ENCODE measurements at places on chromosomes 5 and 9.

- no peak for DNase-seq
Observed at GRCh38 chr9:35482071-35482470, 7.8 kb upstream of the RUSC2 start.

DNA sequence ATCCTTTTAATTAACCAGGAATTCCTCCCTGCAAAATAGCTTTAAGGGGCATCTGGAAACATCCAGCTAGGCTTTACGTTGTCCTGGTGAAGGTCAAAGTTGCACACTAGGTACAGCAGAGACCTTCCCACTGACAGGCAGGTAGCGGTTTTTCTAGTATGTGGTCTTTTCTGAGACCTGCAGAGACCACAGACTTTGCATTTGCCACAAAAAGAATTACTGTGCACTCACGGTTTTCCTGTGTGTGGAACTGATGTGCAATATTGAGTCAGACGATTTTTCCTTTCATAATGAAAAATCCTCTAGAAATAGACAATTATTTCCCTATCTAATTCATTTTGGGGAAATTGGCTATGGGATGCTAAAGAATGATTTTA is 417.0 kb upstream of the ADAMTSL1 start:
- DNase-seq, result no peak

DNA sequence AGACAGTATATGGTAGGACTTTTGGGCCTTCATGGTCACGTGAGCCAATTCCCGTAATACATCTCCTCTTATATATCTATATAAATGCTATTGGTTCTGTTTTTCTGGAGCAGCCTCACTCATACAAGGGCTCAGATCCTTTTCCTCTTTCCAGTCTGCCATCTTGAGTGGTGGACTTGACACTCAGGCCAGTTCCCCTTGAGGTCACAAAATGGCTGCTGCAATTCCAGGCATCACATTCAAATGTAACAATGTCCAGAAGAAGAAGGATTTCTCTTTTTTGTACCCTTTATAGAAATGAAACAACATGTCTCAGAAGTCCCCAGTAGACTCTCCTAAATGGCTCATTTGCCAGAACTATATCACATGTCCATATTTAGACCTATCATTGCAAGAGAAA is 4.5 kb downstream of the GPR150 start:
- DNase-seq, result no peak

GRCh38 chr5:91243852-91244251 is 139.3 kb downstream of the ARRDC3 start:
- no peak for DNase-seq

- no peak for DNase-seq
Observed at GRCh38 chr5:27705661-27706060, 667.3 kb upstream of the CDH9 start.

DNA sequence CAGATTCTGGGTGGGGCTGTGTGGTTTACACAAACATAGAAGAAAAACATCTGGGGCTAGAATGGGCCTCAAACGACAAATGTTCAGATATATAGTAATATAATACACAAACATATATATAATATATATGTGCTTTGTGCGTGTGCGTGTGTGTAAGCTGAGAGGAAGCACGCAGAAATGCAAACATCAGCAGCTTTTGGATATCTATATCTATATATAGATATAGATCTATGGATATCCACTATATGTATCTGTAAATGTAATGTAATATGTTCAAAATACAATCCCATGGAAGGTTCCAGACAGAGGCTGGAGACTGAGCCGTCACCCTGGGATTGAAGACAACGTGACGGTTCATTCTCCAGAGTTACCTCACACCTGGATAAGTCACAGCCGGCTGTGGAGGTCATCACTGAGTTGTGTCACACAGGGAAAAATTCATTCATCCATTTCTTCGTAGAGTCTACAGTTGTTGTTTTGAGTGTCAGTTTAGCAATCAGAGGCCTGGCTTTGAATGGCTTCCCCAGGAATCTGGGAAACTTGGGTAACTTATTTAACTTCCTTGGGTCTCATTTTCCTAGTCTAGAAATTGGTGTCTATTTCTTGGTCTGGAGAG is 123.0 kb upstream of the CPEB4 start:
- DNase-seq, result no peak

DNA sequence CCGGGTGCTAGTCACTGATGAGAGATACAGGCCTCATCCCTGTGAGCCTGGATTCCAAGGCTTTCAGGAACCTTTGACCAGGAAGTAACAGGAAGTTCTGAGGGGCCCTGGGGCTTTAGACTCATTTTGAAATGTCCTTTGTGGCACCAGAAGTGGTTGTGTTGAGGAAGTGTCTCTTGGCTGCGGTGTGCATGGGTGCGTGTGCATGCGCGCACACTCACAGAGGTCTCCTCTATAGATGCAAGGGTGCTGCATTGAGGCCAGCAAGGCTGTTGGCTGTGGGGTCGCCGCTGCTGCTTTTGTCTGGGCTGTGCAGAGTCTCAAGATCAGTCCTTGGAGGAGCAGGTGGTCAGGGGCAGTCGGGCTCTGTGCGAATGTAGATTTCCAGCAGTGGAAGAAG is 7.6 kb downstream of the RAB24 start:
- DNase-seq, result no peak

All from stimulated activated CD8-positive, alpha-beta memory T cell treated with anti-CD3 and anti-CD28 coated beads, Interleukin-7, amount 100 ng/mL, for 24 hours (primary cell).